MM.1S (cell line): ENCODE measurements at places on chromosomes 16 and 17.

DNA sequence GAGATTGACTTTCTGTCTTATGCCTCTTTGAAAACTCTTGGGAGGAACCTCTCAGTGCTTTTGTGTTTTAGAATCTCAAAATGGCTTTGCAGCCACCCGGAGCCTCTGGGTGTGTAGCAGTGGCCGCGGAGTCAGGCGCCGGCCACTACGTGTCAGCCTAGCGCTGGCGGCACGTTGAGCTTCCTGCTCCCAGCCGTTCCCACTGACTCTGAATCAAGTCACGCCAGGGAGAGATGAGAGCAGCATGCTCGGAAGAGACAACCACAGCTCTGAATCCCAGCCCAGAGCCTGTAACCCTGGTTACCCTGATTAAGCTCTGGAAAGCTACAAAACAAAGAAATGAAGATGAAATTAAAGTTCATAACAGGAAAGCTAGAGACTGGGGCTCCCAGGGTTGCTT is 97.4 kb upstream of the CACNG5 start:
- no peaks in the 10 kb centered on the region for H3K36me3 ChIP-seq
- no peak for DNase-seq
- H3K27me3 ChIP-seq, result no peaks in the 10 kb centered on the region
- no peaks in the 10 kb centered on the region for H3K4me1 ChIP-seq
- no peak overlapping the region for H3K4me3 ChIP-seq
- no peak overlapping the region for H3K27ac ChIP-seq

- no peaks in the 10 kb centered on the region for H3K36me3 ChIP-seq
- peak overlapping the region; percentile 98 for H3K4me3 ChIP-seq
Measured at GRCh38 chr16:2912330-2913199, 834 bp downstream of the FLYWCH1 start.

GRCh38 chr16:17296431-17296830 is 174.3 kb downstream of the XYLT1 start:
- DNase-seq, result no peak
- peaks cover 20% of the 10 kb centered on the region for H3K4me1 ChIP-seq
- no peak overlapping the region for H3K27ac ChIP-seq
- no peak overlapping the region for H3K4me3 ChIP-seq
- no peaks in the 10 kb centered on the region for H3K27me3 ChIP-seq
- H3K36me3 ChIP-seq, result no peaks in the 10 kb centered on the region

GRCh38 chr17:43129671-43130010 is 4.5 kb upstream of the BRCA1 start:
- peaks cover 5% of the 10 kb centered on the region for H3K4me1 ChIP-seq
- DNase-seq, result no peak
- H3K4me3 ChIP-seq, result no peak overlapping the region
- H3K27me3 ChIP-seq, result no peaks in the 10 kb centered on the region

- H3K36me3 ChIP-seq, result no peaks in the 10 kb centered on the region
- no peak overlapping the region for H3K4me3 ChIP-seq
- no peak overlapping the region for H3K27ac ChIP-seq
- no peak for DNase-seq
- no peaks in the 10 kb centered on the region for H3K27me3 ChIP-seq
- 0 out of 2 replicates have a peak, but pooled peaks cover 3% of the 10 kb centered on the region for H3K4me1 ChIP-seq
Measured at GRCh38 chr16:79607587-79607986, 7.0 kb upstream of the MAF start.

GRCh38 chr17:57899391-57899790 is 49.5 kb upstream of the MRPS23 start:
- H3K27ac ChIP-seq, result no peak overlapping the region
- DNase-seq, result no peak

GRCh38 chr16:47734081-47734857 is 273.1 kb downstream of the PHKB start:
- no peaks in the 10 kb centered on the region for H3K36me3 ChIP-seq
- no peak overlapping the region for H3K4me3 ChIP-seq
- H3K27ac ChIP-seq, result no peak overlapping the region
- H3K4me1 ChIP-seq, result no peaks in the 10 kb centered on the region
- H3K27me3 ChIP-seq, result no peaks in the 10 kb centered on the region

DNA sequence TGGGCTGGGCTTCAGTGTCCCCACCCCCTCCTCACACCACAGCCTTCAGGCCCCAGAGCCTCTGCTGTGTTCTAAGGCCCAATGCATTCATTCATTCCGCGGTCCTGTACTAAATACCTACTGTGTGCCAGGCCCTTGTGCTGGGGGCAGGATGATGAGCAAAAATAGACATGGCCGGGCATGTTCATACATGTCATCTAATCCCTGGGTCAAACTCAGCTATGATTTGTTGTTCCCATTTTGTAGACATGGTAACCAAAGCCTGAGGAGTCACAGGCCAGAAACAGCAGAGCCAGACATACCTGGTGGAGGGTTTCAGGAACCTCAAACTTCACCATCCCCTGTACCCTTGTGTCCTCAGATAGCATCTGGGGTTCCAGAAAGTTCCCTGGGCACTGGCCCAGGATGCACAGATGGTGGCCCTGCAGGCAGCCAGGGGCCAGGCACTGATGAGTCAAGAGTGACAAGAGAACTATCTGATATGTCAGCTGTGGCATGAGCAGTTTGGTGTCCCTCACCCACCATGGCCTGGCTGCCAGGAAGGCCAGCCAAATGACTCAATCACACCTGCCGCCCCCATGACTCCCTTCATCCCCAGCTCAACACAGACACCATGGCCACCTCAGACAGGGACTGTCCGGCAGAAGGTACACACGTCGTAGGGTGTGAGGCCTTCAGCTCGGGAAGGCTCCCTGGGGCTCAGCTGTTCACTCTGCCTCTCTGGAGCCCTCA is 2.7 kb upstream of the RRAD start:
- H3K36me3 ChIP-seq, result no peaks in the 10 kb centered on the region
- no peak overlapping the region for H3K27ac ChIP-seq
- peaks cover 24% of the 10 kb centered on the region for H3K27me3 ChIP-seq
- 0 out of 2 replicates have a peak, but pooled peaks cover under 1% of the 10 kb centered on the region for H3K4me1 ChIP-seq
- no peak overlapping the region for H3K4me3 ChIP-seq
- no peak for DNase-seq

- no peak overlapping the region for H3K27ac ChIP-seq
- no peaks in the 10 kb centered on the region for H3K4me1 ChIP-seq
- no peak overlapping the region for H3K4me3 ChIP-seq
- H3K36me3 ChIP-seq, result no peaks in the 10 kb centered on the region
- no peaks in the 10 kb centered on the region for H3K27me3 ChIP-seq
Measured at GRCh38 chr17:15260376-15261257, 4.5 kb downstream of the PMP22 start.

DNA sequence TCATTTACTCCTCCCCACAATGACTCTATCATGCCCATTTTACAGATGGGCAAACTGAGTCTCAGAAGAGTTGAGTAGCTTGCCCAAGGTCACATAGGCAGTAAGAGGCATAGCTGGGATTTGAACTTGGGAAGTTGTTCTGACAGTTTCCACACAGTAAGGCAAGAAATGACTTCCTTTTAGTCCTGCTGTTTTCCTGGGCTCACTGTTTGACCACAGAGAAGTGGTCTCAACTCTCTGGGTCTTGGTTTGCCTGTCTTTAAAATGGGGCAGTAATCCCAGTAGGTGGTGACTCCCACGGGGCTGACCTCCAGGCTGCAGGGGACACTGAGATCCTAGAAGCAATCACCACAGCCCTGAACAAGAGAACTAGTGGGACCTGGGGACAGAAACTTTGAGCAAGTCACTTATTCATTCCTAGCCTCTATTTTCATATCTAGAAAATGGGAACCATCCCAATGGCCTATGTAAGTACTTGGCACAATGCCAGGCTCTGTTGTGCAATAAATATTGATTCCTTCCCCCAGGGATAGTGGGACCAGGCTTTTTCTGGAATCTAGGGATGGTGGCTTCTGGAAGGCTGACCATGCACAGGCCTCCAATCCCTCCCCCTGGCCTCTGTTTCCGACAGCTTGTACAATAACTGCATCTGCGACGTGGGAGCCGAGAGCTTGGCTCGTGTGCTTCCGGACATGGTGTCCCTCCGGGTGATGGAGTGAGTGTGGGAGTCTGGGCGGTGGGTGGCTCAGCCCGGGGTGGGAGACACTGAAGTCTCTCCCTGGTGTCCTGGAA is 20.5 kb downstream of the DEXI start:
- H3K4me3 ChIP-seq, result no peak overlapping the region
- H3K4me1 ChIP-seq, result no peaks in the 10 kb centered on the region
- no peaks in the 10 kb centered on the region for H3K27me3 ChIP-seq
- no peaks in the 10 kb centered on the region; the same call in 1 of the 2 replicates for H3K36me3 ChIP-seq
- no peak for DNase-seq

- no peaks in the 10 kb centered on the region for H3K4me1 ChIP-seq
- peak; percentile 71 for DNase-seq
- H3K36me3 ChIP-seq, result no peaks in the 10 kb centered on the region
- H3K27ac ChIP-seq, result no peak overlapping the region
- H3K27me3 ChIP-seq, result no peaks in the 10 kb centered on the region
Measured at GRCh38 chr17:20116683-20117309, 107.6 kb downstream of the SPECC1 start.

DNA sequence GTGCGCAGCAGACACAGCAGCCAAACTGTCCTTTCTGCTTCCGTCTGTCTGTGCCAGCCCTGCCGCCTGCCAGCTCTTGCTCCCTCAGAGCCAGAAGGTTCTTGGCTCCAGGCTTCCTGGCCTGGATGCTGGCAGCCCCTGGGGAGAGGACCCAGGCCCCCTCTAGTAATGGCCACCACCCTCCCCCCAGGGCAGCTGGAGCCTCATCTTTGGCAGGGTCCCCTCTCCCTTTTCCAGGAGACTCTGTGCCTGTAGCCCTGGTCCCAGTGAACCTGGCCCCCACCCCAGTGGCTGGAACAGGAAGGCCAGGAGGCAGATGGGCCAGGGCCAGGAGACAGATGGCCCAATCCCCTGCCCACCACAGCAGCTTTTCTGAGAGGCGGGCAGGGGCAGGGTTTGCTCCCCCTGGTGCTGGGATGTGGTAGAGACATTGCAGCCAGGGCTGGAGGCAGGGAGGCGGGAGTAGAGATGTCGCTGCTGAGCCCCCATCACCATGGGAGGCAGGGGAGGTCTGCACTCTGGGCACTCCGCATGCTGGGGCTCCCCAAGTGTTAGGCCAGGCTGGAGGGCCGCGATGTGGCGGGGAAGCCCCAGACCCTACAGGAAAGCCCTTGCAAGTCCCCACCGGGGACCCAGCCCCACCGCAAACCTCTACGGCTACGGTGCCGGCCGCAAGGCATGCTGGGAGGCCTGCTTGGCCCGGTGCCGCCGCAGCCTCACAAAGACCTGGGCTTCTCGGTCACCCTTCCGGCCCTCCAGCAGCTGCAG is 16.7 kb downstream of the UNC13D start:
- DNase-seq, result peak; percentile 44
- H3K27ac ChIP-seq, result no peak overlapping the region
- no peaks in the 10 kb centered on the region for H3K36me3 ChIP-seq

- no peak for DNase-seq
- no peak overlapping the region for H3K27ac ChIP-seq
- H3K36me3 ChIP-seq, result no peaks in the 10 kb centered on the region
Measured at GRCh38 chr17:17856386-17856785, 19.6 kb upstream of the SREBF1 start.

- no peaks in the 10 kb centered on the region for H3K36me3 ChIP-seq
- H3K4me3 ChIP-seq, result no peak overlapping the region
- no peak for DNase-seq
Measured at GRCh38 chr17:19364699-19365498, 2.4 kb upstream of the B9D1 start.

- H3K27me3 ChIP-seq, result no peaks in the 10 kb centered on the region
- H3K4me1 ChIP-seq, result no peaks in the 10 kb centered on the region
- H3K4me3 ChIP-seq, result no peak overlapping the region
- no peaks in the 10 kb centered on the region for H3K36me3 ChIP-seq
- no peak for DNase-seq
Measured at GRCh38 chr17:42691021-42691545, 8.8 kb downstream of the CNTNAP1 start.

GRCh38 chr16:85396879-85397871 is 215.9 kb upstream of the GSE1 start:
- H3K36me3 ChIP-seq, result no peaks in the 10 kb centered on the region
- no peak for DNase-seq
- no peak overlapping the region for H3K4me3 ChIP-seq
- no peak overlapping the region for H3K27ac ChIP-seq
- peaks cover 54% of the 10 kb centered on the region for H3K27me3 ChIP-seq
- no peaks in the 10 kb centered on the region for H3K4me1 ChIP-seq

DNA sequence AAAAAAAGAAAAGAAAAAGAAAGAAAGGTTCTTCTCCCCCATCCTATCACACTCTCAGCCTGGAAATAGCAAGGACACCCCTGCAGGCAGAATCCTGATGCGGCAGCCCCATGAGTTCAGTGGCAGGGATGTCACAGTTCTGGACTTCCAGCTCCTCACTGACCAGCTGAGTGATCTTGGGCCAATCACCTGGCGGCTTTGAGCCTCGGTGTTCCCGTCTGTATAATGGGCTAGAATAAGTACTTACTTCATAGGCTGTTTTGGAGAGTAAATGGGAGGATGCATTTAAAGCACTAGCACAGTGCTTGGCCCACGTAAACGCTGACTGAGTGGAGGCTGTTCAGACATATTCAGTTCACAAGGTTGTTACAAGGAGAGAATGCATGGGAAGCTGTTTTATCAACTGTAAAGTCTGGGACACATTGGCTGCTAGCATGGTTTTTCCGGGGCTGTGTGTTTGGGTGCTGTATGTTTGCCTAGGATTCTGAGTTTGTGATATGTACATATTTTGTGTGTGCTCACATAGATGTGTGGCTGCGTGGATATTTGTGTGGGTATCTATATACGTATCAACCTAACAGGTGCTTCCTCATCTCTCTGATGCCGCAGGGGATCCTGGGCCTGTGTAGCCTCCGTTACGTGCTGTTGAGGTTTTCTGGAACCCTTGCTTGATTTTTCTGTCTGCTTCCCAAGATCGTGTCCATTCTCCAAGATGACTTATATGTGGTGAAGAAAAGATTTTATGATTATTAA is 3.4 kb downstream of the BHLHA9 start:
- no peak overlapping the region for H3K27ac ChIP-seq
- H3K4me1 ChIP-seq, result no peaks in the 10 kb centered on the region
- no peak for DNase-seq
- no peak overlapping the region for H3K4me3 ChIP-seq
- no peaks in the 10 kb centered on the region for H3K36me3 ChIP-seq
- peaks cover 68% of the 10 kb centered on the region for H3K27me3 ChIP-seq

DNA sequence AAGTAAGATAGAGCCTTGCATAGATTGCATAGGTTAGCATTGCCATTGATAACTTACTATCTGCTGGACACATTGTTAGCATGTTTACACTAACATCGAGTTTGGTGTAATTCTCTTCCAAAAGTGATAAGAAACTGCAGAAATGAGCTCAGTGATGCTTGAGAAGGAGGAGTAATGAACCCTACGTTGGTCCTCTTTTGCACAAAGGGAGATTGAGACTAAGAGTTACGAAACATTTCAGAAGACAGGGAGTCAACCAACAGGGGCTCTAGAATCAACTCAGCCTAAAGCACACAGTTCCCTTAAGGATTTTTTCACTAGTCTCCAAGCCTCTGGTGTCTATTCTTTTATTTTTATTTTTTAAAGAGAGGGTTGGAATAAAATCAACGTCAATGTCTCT is 6.8 kb downstream of the CCL7 start:
- no peak overlapping the region for H3K27ac ChIP-seq
- H3K4me1 ChIP-seq, result no peaks in the 10 kb centered on the region
- no peak overlapping the region for H3K4me3 ChIP-seq

- no peak overlapping the region for H3K4me3 ChIP-seq
- 0 out of 2 replicates have a peak, but pooled peaks cover 7% of the 10 kb centered on the region for H3K4me1 ChIP-seq
- H3K36me3 ChIP-seq, result peaks cover 14% of the 10 kb centered on the region; the same call in 1 of the 2 replicates
- peak; percentile 25 for DNase-seq
- no peaks in the 10 kb centered on the region for H3K27me3 ChIP-seq
Measured at GRCh38 chr16:22337849-22338635, 36.4 kb downstream of the CDR2 start.
